ENCODE measurements at places on chromosomes 1 and 21. TPM values are rescaled to one million over a fixed set of nuclear protein-coding genes. Genes with fewer than 3 reads are reported as not detected.

GRCh38 chr1:44619261-44619900, 54.9 kb downstream of the TMEM53 start:
- H3K4me1 ChIP-seq: no peaks in the 10 kb centered on the region
- H3K27me3 ChIP-seq: no peaks in the 10 kb centered on the region
- DNase-seq: no peak
- H3K27ac ChIP-seq: no peak overlapping the region

DNA sequence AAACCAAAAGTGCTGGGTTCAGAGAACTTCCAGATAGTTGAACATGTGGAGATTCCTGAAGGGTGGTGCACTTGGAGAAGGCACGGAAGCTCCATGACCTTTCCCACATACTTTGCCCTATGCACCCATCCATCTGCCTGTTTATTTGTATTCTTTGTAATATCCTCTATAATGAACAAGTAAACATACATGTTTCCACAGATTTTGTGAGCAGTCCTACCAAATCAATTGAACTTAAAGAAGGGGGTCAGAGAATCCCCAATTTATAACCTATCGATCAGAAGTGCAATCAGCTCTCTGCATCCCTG, 121.4 kb downstream of the ADSS2 start:
- peaks cover 8% of the 10 kb centered on the region for H3K4me1 ChIP-seq
- peaks cover 9% of the 10 kb centered on the region for H3K27me3 ChIP-seq
- H3K27ac ChIP-seq: no peak overlapping the region
- H3K4me3 ChIP-seq: no peak overlapping the region
- no peaks in the 10 kb centered on the region for H3K36me3 ChIP-seq

DNA sequence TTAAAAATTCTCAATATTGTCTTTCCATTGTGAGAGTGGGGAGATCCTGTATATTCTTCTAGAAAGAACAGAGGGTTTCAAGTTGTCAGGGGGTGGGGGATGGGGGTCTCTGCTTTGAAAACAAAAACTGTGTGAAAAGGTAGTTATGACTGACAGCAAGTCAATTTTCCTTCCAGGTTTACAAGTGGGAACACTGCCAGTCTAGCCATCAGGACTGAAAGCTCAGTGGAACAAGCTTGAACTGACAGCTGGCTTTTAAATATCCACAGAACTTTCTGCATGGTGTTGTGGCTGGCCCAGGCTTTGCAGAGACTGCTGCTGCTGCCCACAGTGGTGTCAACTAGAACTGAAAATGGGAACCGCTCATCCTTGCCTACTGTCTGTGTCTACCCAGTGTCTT, 162.6 kb downstream of the TNR start:
- H3K4me1 ChIP-seq: no peaks in the 10 kb centered on the region
- no peak for DNase-seq
- no peak overlapping the region for H3K27ac ChIP-seq
- H3K4me3 ChIP-seq: no peak overlapping the region

GRCh38 chr1:64061430-64062104, 141.9 kb upstream of the UBE2U start:
- no peaks in the 10 kb centered on the region for H3K4me1 ChIP-seq
- no peaks in the 10 kb centered on the region for H3K36me3 ChIP-seq
- DNase-seq: no peak
- H3K27me3 ChIP-seq: peaks cover 3% of the 10 kb centered on the region
- H3K27ac ChIP-seq: no peak overlapping the region

GRCh38 chr21:23743821-23744220, 1863.5 kb downstream of the MRPL39 start:
- no peak overlapping the region for H3K27ac ChIP-seq
- peaks cover 2% of the 10 kb centered on the region for H3K27me3 ChIP-seq
- H3K36me3 ChIP-seq: no peaks in the 10 kb centered on the region
- DNase-seq: no peak

- H3K27me3 ChIP-seq: no peaks in the 10 kb centered on the region
- peak overlapping the region; percentile 98 for H3K27ac ChIP-seq
- H3K4me1 ChIP-seq: peaks cover 44% of the 10 kb centered on the region
- peaks cover 49% of the 10 kb centered on the region for H3K36me3 ChIP-seq
Measured at GRCh38 chr1:119713039-119713748, 1.5 kb downstream of the PHGDH start.

Gene GJA8
- not detected for total RNA-seq

Gene NPPB
- not detected for total RNA-seq
